ENCODE measurements at places on chromosomes 1 and 21.
A peak's percentile ranks its signal among the peaks of the same experiment; 100 is the strongest.

DNA sequence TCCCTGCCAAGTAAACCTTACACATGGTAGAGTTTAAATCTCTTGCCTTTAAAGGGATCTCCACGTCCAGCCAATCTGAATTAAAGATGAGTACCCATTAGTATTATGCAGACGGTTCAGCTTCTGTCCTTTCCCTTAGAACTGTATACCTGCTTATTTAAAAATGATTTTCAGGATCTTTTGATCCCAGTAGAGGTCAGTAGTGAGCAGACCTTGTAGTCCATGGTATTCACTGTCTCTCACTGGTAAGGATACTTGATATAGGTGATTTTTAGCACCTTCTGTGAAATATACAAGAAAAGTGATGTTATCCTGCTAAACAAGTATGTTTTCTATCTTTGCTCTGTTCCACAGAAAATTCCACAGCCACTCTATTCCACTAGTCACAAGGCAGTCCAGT is 1211.6 kb upstream of the ADGRL4 start:
- no peak for DNase-seq

DNA sequence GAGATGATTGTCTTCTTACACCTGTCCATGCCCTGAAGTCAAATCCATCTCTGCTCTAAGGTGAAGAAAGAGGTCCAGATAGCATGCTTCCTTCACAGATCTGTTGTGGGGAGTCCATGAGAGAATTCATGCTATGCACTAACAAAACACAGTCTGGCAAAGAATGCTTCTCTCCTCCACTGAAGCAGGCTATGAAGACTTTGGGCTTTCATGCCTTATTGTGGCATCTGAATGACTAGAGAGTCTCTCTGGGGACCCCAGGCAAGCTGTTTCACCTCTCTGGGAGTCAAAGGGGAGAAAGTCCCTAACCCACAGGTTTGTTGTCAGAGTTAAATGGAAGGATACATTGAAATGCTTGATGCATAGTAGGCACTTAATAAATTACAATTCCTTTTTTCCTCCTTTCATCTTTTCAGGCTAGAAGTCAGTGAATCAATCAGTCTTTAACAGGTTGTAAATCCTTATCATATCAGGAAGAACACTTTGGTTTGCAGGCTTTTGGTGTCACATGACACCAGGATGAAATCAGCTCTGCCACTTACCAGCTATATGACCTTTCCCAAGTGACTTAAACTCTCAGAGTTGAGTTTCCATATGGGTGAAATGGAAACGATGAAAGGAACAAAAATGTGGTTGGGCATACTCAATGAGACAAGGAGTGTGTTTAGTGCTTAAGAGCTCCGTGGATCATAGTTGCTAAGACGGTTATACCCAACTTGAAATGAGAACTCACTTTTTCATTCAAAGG is 200.1 kb upstream of the DAB1 start:
- DNase-seq = no peak

- DNase-seq = no peak
These were observed 56.0 kb downstream of the SASS6 start for GRCh38 chr1:100076744-100077143.

GRCh38 chr1:183480971-183481441 is 8.7 kb downstream of the SMG7 start:
- DNase-seq = no peak

- DNase-seq = no peak
These were observed at the start of gene SH2D2A for GRCh38 chr1:156816561-156817328. SH2D2A (minus strand) TSS chr1:156816848; CDS start chr1:156816708, 140 bp downstream.

DNA sequence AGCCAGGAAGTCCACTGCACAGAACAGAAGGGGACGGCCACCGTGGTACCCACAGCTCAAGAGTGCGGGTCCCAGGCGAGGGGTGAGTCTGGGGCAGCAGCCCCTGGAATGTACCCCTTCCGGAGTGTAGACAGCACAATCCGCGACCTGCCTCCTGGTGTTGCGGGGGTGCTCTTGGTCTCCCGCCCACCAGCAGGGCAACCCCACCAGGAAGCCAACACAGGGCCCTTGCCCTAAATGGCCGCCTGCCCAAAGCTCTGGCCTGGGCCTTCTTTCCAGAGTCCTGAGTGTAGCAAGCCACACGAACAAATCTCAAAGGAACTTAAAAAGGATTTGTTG is 1.1 kb upstream of the SLC19A1 start:
- DNase-seq = peak; percentile 49

- no peak for DNase-seq
These were observed 36.8 kb downstream of the RAP1A start for GRCh38 chr1:111656086-111657017.

DNA sequence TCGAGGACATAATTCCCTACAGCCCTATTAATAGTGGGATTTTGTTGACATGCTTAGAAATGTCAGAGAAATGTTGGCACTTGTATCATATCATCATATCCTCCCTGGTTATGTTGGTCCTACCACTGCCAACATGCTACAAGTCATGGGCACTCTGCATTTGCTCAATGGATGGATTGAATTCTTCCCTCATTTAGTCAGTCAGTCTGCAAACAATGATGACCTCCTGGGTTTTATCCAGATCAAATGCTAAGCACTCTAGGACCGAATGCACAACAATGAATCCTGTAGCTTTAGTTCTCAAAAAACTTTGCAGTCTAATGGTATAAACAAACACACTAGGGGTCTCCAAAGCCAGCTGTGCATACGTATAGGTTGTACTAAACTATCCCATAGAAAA is 357.2 kb upstream of the DPYD start:
- DNase-seq = no peak

GRCh38 chr1:229139331-229140118 is 131.4 kb upstream of the RAB4A start:
- no peak for DNase-seq

DNA sequence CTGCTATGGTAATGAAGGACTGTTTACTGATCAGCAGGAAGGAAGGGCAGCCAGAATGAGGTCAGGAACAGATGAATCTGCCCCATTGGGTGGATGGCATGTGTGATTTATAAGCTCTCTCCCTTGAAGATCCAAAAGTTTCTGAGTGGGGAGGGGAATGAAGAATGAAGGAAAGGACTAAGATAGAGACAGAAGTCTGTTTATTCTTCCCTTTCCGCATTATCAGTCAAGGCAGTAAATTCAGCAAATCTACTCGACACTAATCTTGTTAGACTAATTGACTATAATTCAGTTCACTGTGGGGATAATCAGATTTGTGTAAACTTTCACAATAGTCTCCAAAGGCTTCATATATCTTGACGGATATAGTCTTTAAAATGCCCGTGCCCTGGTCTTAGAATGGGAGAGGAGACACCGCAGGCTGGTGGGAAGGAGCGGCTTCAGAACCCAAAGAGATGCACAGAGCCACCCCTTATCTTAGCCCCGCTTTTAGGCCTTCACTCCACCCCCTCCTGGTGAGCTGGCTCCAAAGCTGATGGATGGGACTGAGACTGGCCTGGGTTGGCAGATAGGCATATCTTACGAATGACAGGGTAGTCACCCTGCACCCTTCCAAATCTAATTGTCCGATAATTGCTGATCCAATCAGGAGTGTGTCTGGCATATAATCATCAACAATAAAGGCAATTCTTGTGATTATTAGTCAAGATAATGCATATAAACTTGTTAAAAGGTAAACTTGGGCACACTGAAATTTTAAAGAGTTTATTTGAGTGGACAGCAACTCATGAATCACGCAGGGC is 76.0 kb upstream of the PPM1J start:
- DNase-seq = no peak

DNA sequence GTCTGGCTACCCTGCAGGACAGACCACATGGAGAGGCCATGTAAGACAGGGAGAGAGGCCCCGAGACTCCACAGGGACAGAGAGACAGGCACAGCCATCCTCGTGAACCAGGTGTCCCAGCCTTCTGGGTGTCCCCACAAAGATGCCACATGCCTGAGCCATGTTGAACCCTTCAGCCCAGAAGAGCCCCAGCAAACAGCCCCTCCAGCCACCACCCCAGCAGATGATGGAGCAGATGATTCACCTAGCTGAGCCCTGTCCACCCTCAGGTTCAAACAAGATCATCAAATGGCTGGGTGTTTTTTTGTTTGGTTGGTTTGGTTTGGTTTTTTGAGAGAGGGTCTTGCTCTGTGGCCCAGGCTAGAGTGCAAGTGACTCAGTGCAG is 78.7 kb downstream of the DHRS3 start:
- DNase-seq = no peak

DNA sequence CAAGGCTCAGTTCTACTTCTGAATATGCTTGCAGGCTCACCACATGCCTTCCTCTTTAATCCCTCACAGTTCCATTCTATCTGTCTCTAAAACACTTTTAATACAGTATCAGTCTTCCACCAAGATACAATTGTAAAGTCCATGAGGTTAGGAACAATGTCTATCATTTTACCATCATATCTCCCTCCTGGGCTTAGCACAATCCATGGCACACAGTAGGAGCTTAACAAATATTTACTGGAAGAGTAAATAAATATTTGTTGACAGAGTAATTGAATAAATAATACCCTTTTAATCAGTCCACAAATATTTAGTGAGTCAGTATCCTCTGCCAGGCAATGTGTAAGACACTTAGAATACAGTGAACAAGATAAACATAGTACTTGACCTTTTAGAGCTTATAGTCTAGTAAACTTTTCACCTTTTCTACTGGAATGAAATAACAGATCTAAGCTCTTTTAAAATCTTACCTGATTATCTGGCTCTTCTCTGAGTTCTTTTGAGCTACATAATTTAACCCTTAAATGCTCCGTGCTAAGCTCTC is 12.7 kb upstream of the GADD45A start:
- no peak for DNase-seq

GRCh38 chr1:156146020-156146768 is 7.2 kb upstream of the SEMA4A start:
- DNase-seq = peak; percentile 30

DNA sequence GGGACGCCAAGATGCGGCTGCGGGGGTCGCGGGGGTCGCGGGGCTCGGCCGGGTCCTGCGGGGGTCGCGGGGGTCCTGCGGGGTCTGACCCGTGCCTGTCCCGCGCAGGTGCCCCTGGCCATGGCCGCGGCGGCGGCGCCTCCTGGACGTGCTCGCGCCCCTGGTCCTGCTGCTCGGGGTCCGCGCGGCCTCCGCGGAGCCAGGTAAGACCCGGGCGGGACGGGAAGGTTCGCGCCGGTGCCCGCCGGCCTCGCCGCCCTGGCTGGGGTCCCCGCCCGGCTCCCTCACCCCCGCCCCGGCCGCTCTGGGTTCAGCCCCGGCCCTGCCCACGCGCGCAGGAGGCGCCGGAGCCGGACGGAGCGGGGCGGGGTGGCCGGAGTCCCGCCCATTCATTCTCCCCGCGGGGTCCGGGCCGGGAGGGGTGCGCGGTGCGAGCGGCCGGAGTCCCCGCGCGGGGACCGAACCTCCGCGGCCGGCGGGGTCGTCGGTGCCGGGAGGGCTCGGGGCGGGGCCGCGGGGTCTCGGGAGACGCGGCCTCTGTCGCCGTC is 380 bp downstream of the COL18A1 start:
- DNase-seq = no peak

DNA sequence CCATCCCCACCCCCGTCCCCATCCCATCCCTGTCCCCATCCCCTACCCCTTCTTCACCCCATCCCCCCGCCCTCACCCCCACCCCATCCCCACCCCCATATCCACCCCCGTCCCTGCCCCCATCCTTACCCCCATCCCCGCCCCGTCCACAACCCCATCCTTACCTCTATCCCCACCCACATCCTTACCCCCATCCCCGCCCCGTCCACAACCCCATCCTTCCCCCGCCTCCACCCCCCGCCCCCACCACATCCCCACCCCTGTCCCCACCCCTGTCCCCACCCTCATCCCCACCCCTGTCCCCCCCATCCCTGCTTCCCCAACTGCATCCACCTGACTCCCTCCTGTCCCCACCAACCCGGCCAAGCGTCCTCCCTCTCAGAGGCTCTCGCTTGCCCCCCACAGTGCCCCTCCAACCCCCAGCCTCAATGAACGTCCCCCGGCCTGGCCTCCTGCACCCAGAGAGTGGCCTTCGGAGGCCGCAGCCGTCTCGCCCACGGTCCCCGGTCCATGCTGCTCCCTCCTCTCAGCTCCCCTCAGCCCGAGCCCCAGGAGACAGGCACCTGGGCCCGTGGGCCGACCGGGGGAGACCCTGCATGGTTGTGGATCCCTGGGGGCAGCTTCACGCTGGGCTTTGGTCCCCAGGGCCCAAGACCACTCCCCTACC is 25.5 kb upstream of the C1orf159 start:
- no peak for DNase-seq

DNA sequence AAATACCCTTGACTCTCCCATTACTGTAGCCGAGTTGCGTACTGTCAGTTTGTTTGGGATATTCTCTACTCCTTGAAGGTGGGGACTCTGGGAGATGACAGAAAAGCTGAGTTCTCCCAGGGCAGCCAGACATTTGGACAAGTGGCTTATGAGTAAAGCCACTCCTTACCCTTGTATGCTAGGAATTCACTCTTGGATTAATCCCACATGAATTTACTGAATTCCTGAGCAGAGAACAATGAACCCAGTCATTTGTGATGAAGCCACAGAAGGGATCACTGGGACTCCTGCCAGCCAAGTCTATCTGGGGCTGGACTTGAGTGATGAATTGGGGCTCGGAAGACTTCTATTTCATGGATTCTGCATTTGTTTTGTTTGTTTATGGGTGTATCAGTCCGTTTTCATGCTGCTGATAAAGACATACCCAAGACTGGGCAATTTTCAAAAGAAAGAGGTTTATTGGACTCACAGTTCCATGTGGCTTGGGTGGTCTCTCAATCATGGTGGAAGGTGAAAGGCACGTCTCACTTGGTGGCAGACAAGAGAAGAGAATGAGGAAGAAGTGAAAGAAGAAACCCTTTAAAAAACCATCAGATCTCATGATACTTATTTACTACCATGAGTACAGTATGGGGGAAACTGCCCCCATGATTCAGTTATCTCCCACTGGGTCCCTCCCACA is 25.1 kb downstream of the C1orf116 start:
- no peak for DNase-seq

- no peak for DNase-seq
These were observed 19.6 kb upstream of the CLCA4 start for GRCh38 chr1:86527306-86527705.

DNA sequence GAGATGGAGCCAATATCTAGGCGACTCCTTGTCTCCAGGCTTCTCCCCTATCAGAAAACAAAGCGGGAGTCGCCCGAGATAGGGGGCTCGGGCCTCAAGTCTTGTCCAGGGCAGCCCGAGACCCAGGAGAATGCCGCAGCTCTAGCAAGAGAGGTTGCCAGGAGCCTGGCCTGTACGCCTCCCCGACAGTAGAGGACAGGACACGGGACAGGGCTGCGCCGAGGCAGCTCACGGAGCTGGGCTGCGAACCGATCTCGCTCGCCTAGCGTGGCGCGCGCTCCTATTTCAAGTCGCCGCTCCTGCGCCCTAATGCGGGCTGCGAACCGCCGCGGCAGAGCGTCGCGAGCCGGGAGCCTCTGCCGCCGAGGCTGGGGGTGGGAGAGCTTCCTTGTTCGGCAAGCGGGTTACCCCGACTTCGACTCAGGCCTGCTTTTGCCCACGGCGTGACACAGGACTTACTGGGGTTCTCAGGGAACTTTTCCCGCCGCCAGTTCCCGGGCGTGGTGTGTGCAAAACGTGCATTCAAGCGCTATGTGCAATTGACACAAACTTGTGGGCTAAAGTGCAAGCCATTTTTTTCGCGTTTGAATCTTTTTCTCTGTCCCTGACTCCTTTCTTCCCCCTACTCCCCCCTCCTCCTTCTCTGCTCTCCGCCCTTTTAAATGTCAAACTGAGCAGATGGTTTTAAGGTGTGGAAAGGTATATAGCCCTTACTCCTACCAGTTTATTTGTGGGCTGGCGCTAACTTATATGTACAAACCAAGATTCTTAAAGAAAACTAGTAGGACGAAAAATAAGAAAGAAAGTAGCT is 2.4 kb upstream of the PROX1 start:
- DNase-seq = no peak
